Head of caudate nucleus (tissue), 42 donors: ENCODE measurements at places on chromosomes 3 and 15.

GRCh38 chr15:43329217-43329959 is 985 bp downstream of the LCMT2 start:
- DNase-seq = no peak

DNA sequence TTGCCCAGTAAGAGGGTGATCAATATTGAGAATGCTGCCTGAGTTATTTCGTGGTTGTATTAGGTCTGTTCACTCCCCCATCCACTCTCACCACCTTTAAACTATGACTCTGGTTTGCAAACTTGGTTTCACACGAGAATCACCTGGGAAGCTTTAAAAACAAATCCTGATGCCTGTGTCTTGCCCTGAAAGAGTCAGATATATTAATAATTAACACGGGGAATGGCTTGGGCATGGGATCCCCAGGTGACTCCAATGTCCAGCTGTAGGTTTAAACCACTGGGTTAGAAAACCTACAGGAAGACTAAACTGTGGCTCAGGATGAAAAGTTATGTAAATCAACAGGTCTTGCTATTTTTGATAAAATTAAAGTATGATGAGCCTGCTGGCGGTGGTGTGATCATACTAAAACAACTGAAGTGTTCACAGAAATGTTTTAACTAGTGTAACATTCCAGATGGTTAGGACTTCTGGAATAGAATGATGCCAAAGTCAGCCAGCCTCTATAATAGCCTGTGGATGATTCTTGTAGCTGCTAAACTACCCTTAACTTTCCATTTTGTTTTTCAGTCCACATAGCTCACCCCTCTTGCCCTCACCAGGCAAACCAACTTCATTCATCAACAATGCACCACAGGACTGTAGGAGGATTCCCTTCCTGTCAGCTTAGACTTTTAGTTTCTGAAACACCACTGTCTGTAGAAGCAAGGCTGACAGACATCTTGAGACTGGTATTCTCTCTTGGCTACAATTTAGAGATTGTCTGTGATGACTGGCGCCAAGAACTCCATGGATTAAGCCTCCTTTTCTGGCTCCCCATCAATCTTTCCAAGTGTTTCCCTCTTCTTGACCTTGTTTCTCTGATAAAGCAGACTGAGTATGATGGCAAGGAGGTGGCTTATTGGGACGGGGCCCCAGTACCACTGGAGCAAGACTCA is 119.1 kb upstream of the ADAMTS9 start:
- DNase-seq = no peak

DNA sequence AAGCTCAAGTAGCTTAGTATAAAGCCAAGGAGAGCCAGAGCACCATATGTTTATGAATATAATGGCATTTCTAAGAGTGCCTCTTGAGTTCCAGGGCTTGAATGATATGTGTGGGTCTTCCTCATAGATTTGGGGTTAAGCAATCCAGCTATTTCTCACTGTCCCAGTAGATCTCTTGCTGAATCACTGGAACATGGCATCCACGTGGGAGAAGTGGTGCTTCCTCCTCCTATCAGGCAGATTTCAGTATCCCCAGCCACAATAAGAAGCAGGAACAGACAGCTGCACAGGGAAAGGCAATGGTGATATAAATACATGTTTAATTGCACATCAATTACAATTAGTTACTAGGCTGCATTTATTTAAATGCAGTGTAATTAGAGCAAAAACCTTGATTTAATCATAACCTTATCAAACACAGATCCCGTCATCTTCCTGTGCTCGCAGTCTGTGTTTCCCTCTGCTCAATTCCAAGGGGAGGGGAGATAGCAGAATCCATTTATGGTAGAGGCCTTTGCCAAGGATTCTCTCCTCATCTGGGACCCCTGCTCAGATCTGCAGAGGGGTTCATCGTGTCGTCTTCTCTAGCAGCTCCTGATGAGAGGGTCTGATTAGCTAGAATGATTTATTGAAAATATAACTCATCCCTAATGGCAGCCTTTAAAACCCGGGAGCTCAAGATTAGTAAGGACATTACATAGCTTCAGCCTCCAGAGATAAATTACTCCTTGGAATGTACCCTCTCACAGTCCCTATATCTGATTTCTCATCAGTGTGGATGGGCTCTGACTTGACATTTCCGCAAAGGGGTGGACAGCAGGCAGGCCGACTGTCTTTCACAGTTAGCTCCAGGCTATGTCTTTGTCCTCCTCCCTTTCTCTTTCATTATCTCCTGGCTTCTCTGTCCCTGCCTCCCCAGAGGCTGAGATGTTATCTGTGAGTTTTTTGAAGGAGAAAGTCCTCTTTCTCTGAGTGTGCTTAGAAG is 775.9 kb downstream of the AGBL1 start:
- DNase-seq = no peak

DNA sequence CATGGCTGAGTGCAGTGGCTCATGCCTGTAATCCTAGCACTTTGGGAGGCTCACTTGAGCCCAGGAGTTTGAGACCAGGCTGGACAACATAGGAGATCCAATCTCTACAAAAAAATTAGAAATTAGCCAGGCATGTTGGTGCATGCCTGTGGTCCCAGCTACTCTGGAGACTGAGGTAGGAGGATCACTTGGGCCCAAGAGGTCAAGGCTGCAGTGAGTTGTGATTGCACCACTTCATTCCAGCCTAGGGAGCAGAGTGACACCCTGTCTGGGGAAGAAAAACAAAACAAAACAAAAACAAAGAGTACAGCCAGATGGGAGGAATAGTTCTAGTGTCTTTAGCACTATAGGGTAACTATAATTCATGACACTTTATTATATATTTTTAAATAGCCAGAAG is 26.2 kb upstream of the COMMD4 start:
- DNase-seq = no peak

DNA sequence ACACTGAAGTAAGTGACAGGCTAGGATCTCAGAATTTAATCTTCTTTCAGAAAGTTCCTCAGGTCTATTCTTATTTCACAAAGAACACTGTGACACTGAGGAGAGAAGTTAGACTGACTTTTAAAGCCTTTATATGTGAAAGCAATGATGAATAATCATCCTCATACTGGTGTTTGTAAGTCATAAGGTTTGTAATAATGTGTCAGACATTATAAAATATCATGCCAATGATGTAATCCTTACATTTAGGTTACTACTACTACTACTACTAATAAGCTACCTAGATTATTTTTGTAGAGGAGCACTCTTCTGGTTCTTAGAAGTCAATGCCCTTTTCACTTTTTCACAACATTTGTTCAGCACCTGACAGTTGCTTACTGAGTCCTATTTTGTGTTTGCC is 33.4 kb downstream of the FANCD2OS start:
- DNase-seq = no peak

DNA sequence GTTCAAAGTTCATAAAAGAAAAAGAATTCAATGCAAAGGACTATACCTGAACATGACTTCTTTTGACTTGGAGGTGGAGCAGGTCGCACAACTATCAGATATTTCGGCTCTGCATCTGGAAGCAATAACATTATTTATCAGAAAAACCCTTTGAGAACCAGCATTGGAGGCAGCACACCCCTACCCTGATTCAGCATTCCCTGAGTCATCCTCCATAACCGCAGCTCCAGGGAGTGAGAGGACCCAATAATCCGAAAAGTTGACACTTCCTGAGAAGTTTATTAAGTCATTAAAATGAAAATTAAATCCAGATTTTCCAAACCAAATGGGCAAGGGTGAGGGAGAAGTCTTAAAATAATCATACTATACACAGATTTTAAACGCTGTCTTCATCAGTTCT is 90.6 kb downstream of the ABI3BP start:
- no peak for DNase-seq

DNA sequence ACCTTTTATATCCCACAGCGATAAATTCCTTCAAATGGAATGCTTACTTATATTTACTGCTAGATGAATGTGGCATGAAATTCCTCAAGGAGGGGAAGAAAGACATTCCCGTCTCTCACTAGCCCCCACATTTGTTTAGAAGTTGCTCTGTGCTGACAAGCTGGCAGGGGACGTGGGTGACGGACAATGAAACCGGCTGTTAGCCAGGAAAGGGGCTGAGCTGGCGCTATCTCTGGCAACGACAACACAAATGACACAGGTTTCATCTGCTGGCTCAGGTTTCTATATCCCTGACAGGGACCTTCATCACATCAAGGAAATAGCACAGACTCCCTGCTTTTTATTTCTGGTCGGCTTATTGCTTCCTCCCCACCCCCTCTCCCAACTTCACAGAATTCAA is 15.8 kb downstream of the RUVBL1 start:
- DNase-seq = no peak

DNA sequence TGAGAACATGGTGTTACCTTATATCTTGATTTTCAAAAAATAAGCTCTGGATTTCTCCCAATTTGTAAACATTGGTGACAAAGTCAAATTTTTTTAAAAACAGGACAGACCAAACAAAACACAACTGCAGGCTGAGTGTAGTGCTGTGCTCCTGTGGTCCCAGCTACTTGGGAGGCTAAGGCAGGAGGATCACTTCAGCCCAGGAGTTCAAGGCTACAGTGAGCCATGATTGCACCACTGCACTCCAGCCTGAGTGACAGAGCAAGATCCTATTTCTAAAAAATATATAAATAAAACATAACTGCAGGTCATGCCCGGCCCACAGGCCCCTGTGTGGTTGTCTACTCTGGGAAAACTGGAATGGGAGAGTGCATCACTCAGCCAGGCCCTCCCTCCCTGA is 4.0 kb upstream of the ZXDC start:
- DNase-seq = no peak

GRCh38 chr15:55661428-55661827 is 73.3 kb upstream of the PYGO1 start:
- DNase-seq = no peak

DNA sequence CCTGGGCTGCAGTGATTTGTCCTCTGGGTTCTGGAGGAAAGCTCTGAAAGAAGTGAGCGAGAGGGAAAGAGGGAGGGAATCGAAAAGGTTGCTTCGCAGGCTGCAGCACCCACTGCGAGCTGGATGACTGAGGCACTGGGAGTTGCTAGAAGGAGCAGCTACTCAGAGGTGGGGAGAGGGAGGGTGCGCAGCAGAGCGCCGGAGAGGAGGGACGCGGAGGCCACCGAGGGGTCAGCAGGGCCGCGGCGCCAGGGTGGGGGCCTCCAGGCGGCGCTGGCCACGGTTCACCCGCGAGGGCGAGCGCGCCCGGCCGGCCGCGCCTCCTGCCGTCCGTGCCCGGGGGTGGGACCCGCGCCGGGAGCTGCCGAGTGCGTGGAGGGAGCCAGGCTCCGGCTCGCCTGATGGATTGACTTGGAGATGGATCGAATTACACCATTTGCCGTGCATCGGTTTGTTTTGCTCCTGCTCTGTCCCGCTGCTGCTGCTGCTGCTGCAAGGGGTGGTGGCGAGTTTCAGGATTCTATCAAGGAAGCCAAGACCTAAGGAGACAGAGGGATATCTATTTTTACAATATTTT is at the start of gene SEMA6D:
Gene SEMA6D, plus strand, starts transcription at position 470 of the 577 bp plus-strand sequence. CDS start 42,294 bp downstream, outside the sequence.
- DNase-seq = peak; percentile 86

DNA sequence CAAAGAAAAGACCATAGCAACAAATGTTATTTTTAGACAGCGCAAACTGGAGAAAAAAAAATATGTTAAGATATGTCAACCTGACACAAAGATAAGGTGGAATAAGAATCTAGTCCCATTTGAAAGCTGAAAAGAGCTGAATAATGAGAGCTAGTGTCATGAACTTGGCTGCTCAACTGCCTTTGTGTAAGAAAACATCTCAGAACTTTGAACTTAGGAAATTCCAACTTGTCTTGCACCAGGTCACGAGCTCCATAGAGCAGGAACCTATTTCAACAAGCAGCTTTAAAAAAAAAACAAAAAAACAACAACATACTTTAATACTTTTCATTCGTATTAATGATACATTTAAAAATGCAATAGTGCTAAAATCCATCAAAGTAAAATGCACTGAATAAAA is 79.5 kb downstream of the ZNF280D start:
- no peak for DNase-seq

DNA sequence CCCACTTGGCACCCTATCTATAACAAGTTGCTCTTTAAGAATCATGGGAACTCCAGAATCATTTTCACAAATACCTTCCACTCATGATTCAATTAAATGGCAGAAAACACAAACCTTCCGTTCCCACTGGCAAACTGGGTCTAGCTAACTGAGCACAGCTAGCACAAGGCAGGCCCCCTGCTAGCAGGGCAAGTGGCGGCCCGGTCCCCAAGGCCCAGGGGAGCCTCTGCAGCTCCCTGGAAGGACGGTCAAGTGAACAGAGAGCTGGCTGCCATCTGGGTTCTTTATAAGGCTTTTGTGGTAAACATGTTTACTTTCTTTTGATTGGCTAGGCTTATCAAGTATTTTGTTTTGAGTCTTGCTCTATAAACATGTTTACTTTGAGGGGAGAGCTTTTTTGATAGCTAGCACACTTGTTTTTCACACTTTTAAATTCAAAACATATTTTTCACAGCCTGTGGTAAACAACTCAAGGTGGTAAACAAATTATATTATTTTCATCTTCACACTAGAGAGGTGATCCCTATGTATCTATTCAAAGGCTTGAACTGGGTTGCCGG is 81.4 kb downstream of the FOXP1 start:
- no peak for DNase-seq

DNA sequence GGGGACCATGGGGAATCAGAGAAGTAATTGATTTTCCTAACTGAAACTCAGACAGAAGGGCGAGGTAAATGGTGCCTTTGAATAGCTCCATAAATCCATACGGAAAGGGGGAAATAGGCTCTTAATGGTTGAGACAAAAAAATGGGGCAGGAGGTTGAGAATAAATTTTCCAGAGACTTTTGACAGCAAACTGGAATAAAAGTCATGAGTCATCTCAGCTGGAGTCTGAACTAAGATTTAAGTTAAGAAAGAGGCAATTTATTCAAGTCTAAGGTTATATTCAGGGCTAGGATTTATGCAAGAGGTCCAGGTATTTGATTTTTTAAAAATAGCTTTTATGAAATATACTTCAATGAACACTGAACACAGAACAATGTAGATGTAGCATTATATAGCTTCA is 238.7 kb upstream of the RORA start:
- DNase-seq = no peak

DNA sequence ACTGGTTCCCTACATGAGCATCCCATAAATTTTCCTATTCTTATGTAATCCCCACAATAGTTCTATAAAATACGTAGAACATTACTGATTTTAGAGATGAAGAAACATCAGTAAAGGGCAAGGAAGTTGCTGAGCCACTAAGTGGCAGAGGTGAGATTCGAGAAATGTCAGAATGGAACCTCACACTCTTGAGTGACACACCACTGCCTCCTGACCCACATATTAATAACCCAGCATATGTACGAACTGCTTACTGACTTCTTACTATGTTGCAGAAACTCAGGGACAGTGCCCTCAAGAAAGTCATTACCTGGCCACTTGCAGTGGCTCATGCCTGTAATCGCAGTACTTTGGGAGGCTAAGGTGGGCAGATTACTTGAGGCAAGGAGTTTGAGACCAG is 1022.4 kb downstream of the FHIT start:
- no peak for DNase-seq
